ENCODE measurements at places on chromosomes 1 and 21.
A peak's percentile ranks its signal among the peaks of the same experiment; 100 is the strongest.

- no peak for DNase-seq
Measured at GRCh38 chr1:167434306-167434705, 84.0 kb downstream of the CD247 start.

- peak; percentile 85 for DNase-seq
Measured at GRCh38 chr1:171188388-171189266, 3.5 kb downstream of the FMO2 start.

DNA sequence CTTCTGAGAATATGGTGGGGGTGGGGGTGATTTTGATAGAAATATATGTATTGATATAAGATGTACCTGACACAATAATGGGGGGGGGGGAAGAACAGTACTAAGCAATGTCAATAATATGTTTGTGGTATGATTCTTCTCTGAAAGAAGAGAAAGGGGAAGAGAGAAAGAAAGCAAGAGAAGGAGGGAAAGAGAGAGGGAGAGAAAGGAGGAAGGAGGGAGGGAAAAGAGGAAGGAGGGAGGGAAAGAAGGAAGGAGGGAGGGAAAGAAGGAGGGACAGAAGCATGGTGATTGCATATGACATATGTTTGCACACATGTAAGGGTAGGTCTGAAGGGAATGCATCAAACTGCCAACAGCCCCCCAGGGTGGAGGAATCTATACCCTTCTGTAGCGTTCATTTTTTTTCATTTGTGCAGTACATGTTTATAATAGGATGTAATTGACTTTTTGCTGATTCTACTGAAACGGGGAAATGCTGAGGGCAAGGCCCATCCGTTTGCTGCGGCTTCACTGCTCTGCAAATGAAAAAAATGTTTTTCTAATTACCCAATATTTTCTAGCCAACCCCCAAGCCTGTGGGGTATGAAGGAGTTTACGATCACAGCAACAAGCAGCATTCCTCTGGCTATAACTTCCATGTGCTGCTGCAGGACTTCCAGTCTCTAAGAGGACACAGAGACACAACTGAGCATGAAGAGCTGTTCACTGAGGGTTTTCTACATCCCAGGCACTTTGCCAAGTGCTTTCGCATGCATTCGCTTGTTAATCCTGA lies 119.3 kb upstream of the ZC3H12A start:
- DNase-seq = no peak

DNA sequence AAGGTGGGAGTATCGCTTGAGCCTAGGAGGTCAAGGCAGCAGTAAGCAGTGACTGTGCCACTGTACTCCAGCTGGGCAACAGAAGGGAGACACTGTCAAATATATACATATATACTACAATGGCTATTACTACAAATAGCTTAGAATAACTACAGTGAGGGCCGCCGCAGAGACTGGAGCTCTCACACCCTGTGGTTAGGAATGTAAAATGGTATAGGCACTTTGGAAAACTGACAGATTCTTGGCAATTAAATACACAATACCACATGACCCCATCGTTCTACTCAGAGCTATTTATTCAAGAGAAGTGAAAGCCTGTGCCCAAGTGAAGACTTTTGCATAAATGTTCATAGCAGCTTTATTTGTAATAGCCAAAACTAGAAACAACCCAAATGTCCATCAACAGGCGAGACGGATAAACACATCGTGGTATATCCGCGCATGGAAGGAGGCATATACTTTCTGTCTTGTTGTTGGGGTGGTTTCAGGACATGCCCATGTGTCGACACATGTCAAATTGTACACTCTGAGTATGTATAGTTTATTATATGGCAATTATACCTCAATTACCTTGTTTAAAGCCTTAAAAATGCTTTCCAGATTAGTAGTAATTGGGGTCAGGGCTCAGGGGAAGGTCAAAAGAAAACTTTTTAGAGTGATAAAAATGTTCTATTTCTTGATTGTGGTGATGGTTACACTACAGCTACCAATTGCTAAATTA lies 123.4 kb downstream of the RIPK4 start:
- no peak for DNase-seq

DNA sequence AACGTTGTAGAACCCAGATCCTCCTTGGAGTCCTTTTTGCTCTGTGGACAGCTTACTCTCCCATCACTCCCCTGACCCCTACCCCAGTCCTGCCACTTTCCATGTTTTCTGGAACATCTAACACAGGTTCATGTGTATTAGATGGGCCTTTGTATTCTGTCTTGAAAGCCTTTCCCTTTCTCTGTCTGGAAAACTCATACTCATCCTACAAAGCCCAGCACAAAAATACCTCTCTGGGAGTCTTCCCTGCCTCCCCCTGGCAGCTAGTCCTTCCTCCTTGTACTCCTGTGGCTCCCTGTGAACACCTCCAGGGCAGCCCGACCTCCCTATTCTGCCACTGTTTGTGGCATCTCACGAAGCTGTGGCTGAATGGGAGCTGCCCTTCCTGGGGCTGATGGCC lies 7.8 kb upstream of the HEYL start:
- DNase-seq = no peak

- DNase-seq = peak; percentile 38
Measured at GRCh38 chr1:44294588-44295007, 60.5 kb downstream of the ERI3 start.

GRCh38 chr21:18058731-18059398 lies 185.8 kb upstream of the CHODL start:
- peak; percentile 45 for DNase-seq

DNA sequence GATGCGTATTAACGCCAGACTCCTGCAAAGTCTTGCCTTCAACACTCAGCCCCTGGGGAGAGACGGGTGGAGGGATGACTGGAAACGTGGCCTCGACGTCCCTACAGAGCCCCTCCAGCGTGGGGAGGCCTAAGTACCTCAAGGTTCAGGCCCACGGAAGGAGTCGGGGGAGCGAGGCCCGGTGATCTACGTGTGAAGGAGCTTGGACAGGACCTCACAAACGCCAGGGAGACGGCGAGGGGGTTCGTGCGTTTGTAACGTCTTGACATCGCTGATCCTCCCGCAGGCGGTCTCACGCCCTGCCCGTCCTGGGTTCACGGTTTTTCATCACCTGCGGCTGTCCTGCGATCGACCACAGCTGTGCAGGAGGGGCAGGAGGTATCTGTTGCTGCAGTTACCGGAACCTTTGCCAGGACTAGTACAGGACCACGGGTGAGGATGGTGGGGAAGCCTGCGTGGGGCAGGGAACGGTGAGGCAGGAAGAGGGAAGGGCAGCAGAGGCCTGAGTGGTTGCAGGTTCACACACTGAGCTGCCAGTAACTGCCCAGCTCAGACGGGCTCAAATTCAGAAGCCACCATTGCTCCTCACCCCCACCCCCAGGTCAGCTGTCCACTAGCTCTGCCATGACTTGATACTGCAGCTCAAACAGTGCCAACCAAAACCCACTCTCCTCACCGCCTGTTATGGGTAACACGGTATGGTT lies 889 bp upstream of the CCNL2 start:
- DNase-seq = peak; percentile 59

DNA sequence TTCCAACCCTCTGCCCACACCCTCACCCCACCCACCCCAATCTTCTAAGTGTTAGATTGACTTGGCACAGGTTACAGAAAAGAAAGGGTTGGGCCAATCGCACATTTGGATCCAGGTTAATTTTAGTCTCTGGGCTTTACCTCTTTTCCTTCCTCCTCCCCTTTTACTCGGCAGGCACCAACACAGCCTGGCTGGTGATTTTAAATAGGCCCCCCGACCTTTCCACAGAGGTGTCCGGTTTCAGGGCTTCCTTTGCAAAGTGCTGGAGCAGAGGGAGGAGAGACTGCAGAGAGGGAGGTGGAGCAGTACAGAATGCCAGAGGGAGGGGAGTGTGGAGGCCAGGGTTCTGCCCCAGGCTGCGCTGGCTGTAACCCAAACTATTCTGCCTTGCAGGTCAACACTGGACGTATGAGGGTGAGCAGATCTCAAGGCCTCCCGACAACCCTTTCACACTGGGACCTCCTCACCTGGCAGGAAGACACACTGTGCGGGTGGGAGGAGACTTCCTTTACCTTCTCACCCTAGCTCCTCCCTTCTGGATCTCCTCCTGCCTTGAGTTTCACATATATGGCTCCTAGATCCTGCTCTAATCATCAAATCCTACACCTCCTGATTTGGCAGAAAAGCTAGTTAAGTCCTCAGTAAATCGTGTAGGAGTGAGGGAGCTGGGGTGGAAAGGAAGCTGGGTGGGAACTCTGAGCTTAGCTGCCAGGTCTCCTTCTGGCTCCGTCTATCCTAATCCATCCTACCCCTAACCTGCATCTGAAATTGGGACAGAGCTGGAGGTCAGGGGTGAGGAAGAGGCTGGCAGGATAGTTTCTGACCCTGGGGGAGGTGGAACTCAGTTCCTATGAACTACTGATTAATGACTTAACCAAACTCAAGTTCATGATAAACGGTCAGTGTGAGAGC lies 2.4 kb downstream of the CA14 start:
- DNase-seq = no peak

DNA sequence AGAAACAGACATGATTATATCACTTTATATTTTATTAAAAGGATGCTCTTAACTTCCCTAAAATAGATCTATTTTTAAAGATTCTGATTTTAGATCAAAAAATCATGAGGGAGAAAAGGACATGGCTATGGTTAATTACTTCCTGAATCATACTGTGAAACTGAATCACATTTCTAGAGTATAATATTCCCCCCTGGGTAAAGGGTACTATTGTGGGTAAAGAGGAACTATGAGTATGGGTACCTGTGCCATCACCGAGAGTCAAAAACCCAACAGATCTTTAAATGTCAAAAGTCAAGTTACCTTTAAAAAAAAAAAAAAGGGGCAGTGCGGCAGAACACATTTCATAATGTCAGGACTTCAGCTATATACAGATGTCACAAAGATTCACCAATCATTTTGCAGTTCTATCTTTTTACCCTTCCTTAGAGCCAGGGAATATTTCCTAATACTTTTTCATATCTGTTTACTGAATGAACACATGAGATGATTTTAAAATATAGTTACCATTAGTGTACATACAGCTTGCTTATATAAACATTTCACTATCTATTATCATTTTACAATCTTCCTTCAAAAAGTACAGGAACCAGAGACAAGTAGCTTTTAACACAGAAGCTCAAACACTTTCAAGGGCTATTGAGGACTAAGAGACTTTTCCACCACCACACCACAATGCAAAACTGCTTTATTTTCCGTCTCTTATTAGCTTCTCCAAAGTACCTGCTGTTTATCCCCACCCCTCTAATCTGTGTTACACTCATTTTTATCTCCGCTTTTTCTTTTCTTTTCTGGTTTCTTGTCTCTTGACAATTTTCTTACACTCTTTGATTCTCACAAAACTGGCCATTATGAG lies 45.0 kb downstream of the EVI5 start:
- no peak for DNase-seq

- no peak for DNase-seq
Measured at GRCh38 chr1:150148837-150149270, 862 bp upstream of the PLEKHO1 start.

DNA sequence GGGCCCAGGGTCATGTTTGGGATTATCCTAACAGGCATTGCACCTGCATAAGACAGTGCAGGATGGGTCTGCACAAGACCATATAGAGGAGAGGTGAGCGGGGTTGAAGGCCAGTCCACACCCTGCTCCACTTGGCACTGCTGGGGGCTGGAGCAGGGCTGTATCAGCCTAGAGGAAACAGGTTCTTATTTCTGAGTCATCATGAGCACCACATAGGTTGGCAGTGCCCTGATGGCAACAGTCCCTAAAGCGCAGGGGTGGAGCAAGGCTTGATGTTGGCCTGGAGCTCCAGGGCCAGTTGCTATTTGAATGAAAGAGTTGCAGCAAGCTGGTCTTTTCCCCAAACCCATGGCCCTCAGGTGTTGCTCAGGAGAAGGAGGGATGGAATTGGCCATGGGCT lies 29.8 kb upstream of the BMP8B start:
- no peak for DNase-seq

GRCh38 chr1:101723415-101723814 lies 273.3 kb downstream of the OLFM3 start:
- DNase-seq = peak; percentile 44

- no peak for DNase-seq
Measured at GRCh38 chr1:176552217-176552991, 89.4 kb downstream of the PAPPA2 start.

DNA sequence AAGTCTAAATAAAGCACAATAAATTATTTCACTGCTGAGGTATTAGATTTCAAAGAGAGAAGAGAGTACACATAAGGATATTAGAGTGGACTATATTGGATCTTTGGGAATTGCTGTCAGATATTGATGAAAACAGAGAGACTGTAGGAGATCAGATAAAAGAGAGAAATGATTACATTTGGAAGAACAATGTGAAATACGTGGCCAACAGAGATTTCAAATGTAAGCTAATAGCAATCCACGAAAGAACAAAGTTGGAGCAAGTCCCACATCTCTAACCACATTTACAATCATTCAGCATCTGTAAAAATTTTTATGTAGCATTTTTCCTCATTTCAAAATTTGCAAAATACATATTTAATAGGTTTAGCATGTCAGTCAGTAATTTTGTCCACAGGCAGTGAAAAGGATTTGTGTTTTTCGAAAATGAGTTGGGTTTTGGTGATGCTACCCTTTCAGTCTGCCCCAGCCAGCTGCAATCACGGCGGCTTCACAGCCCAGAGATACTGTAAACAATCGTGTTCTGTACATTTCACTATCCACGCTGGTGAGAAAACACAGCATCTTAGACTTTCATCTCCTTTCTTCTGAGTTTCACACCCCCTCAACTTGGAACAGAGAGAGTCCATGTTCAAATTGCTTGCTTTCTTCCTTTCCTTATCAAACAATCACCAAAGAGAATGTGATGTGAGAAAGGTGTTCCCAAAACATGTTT lies 209.1 kb upstream of the LYPLAL1 start:
- DNase-seq = no peak

- DNase-seq = no peak
Measured at GRCh38 chr1:116983112-116983511, 18.4 kb upstream of the CD101 start.

DNA sequence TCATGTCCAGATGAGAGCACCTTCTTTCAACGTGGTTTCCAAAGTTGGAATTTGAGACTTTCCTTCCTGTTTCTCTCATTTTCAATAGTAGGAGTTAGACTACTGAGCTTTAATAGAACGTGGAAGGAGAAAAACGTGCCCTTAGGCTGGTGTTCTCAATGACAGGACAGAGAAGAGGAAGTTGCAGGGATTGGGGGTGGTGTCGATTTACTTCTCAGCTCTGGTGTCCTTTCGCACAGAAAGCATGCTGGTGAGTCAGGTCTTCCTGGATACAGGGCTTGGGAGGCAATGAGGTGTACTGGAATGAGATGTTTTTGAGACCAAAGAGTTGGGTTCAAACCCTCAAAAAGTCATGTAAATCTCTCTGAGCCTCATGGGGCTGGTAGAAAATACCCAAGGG lies 67.1 kb downstream of the HIVEP3 start:
- DNase-seq = peak; percentile 74

- DNase-seq = no peak
Measured at GRCh38 chr1:53335661-53336060, 7.8 kb upstream of the LRP8 start.

DNA sequence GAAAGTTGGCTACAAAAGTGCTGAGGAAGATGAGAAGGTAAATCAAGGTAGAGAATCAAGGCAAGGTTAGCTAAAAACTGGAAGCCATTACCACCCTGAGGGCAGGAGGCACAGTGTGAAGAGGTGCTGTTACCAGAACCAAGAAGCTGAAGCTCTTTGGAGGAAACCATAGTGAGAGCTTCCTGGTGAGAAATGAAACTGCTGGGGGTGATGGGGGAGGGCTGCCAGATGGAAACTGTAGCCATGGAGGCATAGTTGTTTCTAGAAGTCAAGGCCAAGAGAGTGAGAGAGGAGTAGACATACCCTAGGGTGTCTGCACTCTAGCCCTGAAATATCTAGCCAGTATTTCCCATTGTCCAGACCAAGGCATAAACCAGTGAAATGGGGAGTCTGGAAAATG lies 28.7 kb downstream of the IFI44 start:
- peak; percentile 60 for DNase-seq

GRCh38 chr1:7320661-7321060 lies 450.4 kb upstream of the VAMP3 start:
- no peak for DNase-seq
